ENCODE measurements at places on chromosomes 7 and 10.

GRCh38 chr10:612696-613095, 76.8 kb downstream of the DIP2C start:
- no peak for DNase-seq

GRCh38 chr10:77687621-77688020, 50.0 kb upstream of the KCNMA1 start:
- no peak for DNase-seq

DNA sequence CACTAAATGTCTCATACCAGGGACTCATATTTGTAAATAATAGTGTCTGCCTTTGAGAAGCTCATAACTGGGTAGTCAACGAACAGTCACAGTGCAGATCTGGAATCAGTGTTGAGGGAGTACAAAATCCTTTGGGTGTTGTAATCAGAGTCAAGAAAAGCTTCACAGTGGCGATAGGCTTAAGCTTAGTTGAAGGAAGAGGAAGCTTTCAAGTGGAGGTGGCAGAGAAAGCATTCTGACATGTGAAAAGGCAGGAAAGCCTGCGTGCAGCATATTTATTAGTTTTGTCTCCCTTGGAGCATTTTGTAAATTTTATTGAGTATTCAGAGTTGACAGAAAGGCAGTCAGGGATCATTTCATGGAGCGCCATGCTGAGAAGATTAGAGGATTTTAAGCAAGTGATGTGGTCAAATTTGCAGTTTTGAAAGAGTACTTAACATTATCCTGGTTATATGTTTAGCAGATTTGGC, 104.9 kb downstream of the ADK start:
- DNase-seq, result no peak

GRCh38 chr7:133369130-133369529, 116.3 kb downstream of the EXOC4 start:
- no peak for DNase-seq

DNA sequence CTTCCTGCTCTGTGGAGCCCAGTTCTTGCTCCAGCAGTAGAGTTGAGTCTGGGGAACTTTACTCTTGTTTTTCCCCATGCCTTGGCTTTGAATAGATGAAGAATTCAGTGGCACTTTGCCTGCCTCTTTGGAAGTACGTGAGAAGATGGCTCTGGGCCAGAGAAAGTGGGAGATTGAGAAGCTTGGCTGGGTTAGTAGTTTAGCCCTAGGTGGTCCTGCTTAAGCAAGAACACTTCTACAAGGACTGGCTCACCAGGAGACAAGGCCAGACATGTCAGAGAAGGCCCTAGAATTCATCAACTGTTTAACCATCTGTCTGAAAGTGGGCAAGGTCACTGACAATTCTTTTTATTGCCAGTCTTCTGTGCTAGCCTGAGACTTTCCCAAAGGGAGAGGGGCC, 410.3 kb downstream of the TYW1 start:
- no peak for DNase-seq

DNA sequence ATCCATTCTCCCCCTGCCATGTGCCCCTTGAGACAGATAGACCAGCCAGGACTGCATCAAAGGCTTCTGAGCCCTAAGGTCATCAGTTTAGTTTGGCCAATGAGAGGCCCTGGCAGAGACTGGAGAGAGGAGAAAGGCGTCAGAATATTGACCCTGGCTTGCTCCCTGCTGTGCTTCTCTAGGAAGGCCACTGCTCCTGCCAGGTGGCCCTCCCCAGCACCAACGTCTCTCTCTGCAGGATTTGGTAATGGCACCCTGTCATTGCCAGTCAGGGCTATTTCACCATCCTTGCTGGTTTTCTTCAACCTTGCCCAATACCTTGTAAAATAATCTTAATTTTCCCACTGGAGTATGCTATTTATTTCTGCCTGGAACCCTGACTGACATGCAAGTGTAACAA, 38.8 kb upstream of the ZRANB1 start:
- DNase-seq, result no peak

DNA sequence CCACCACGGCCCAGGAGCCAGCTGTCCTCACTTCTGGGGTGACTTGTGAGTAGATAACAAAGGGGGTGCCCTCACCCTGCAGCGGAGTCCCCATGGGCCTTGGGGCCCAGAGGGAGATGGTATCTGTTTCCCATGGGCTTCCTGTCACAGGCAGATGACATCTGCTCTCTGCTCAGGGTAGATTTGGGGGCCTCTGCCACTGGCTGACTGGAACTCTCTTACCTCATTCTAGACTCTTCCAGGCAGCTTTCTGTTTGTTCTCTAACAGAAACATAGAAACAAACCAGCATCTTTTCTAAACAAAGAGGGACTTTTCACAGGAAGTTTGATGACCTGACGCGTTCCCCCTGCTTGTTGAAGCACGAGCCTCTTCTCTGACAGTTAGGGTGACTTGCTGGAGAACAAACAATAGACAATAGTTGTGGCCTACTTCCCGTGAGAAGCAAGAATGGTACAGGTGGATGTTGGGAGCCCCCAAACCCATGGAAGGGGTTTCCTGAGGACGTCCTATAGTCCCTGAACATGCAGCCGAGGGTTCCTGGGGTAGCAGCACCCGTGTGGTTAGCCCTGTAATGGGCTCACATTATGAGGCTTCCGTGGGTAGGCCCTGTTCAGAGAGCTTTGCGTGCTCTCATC, 61.6 kb downstream of the GRK5 start:
- DNase-seq, result no peak

GRCh38 chr10:97849103-97849686, 448 bp upstream of the GOLGA7B start:
- no peak for DNase-seq

GRCh38 chr10:133444342-133445267, 9.1 kb upstream of the SCART1 start:
- DNase-seq, result no peak

- no peak for DNase-seq
Observed at GRCh38 chr10:103533827-103534226, 40.3 kb downstream of the NEURL1 start.

DNA sequence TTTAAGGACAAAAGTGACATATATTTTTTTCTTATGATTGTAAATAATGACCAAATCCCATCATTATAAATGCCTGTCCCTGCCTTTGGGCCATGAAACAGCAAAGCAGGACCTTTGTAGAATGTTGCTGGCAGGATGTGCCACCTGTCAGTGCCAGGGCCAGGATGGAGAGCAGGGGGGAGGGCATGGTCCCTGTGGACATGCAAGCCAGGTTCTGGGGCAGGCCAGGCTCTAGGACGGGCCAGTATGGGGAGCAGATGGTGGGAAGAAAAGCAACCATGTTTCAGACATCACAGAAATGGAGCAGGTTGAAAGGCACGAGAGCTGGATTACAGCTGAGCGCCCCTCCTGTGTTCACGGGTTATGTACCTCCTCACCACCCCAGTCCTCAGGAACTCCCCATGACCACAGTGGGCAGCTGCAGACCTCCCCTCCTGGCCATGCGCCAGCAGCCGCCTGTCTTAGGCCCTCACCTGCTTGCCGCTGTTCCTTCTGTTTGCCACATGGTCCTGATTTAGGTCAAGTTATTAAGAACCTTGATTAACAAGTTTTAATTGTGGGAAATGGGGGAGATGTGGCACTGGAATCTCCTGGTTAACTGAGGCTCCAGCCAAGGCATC, 210.4 kb downstream of the PAXIP1 start:
- no peak for DNase-seq

DNA sequence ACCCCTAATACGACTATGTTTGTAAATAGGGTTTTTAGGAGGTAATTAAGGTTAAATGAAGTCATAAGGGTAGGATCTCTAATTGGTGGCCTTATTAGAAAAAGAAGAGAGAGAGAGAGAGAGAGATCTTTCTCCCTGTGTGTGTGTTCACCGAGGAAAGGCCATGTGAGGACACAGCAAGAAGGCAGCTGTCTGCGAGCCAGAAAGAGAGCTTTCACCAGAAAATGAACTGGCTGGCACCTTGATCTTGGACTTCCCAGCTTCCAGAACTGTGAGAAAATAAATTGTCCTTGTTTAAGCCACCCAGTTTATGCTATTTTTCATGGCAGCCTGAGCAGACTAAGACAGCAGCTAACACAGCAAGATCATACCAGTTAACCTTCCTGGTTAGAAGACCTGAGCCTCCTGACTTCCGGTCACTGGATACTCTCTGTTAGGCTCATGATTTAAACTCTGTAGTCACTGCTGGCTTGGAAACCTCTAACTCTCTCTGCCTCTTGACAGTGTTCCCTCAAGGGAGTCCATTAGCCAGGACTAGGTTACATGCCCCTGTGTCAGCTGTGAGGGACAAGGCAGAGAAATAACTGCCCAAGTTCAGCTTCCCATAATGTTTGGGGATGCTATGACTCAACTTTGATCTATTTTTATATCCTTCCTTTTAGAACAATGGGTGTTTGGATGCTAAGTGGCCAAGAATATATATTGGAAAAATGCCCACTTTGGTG, 102.3 kb downstream of the DYNC1I1 start:
- no peak for DNase-seq

GRCh38 chr10:35356725-35357092, 20.4 kb downstream of the CCNY start:
- DNase-seq, result peak; percentile 41

GRCh38 chr10:51574248-51575048, 124.9 kb downstream of the CSTF2T start:
- no peak for DNase-seq

DNA sequence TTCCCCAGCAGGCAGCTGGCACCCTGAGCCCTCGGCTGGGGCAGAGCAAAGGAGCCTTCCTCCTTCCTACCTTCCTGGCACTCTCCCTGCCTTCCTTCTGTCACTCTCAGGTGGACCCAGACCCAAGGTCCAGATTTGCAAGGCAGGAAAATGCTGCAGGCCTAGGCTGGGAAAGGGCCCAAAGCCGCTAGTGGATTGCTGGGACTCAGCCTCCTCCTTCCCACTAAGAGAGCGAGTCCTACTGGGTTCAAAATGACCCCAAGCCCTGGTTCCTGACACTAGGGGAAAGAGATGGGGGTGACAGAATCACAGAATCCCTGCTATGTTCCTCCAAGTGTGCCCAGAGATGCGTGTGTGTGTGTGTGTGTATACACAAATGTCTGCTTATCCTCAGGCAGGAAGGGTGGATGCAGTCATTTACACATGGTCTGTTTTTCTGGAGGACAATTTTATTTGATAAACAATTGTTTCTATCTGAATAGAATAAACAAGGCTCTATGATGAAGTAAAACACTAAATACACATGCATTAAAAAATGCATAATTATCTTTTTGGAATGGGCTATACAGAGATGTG, 1.3 kb upstream of the PLAU start:
- DNase-seq, result no peak

DNA sequence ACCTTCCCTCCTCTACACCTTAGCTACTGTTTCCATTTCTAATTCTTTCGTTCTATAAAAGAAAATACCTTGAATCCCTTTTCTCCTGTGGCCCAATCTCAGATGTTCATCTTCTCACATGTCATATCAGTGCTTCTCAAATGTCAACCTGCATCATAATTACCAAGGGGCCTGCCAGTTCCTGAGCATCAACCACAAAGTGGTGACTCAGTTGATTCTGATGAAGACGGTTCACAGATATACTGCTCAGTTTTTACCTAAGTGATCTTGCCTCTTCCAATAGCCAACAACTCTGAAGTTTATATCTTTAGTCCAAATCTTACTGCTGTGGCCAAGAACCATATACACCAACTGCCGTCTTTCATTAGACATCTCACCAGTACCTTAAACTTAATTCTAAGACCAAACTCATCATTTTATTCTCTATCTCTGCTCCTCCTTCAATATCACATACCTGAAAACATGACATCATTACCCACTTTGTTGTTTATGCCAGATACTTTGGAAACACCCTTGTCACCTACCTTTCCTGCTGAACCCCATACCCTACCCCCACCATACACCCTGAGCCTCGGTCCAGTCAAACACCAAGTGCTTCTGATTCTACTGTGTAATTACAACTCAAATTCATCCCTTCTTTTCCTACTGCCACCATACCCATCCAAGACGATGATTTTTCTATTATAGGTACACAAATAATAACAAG, 115.5 kb downstream of the LMBR1 start:
- peak; percentile 26 for DNase-seq

DNA sequence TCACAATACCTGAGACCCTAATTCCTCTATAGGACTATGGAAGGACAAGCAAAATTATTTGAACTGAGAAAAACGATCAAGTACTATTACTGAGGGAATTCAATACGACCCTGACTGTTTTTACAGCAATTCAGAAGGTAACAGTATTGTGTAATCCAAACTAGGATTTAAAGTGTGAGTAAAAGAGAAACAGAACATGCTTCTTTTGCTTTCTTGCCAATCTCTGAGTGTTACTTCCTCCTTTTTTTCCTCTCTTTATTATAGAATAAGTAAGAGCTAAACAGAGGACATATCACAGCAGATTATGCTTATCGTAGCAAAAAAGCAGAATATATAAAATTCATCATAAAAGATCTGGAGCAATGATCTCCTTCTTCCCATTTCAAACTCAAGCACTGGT, 292.1 kb downstream of the THSD7A start:
- no peak for DNase-seq

DNA sequence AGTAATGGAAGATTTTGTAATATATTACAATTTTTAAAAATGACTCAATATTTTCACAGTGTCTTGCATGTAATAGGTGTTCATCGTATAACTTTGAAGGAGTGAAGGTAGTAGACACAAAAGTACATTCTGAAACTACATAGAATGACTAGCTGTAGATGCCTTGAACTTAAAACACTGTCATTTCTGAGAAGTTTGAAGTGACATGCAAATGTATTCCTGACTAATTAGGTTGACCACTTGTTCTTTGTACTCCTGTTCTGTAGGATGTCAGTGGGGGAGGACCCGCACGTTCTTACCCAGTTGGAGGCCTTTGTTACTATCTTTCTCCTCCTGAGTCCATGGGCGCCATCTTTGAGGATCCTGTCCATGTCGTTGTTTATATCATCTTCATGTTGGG, 31.2 kb downstream of the SEC61A2 start:
- DNase-seq, result no peak

DNA sequence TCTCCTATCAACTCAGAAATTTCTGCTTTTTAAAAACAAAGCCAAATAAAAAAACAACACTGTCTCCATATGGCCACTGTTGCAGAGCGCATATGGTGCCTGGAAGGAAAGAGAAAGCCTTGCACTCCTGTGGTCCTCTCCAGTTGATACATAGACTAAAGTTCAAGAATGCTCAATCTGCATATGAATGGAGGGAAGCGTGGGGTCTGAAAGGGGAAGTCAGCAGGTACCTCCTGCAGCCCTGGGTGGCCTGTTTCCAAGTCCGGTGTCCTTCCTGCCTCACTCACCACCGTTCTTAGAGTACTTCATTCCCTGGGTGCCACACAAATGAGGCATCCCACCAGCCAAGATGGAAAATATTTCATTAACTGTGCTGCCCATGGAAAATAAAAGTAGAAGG, 138.3 kb upstream of the PALS2 start:
- no peak for DNase-seq

GRCh38 chr7:157615101-157615817, 278.5 kb downstream of the DNAJB6 start:
- DNase-seq, result no peak

GRCh38 chr10:88936656-88937055, 15.9 kb downstream of the ACTA2 start:
- DNase-seq, result no peak

DNA sequence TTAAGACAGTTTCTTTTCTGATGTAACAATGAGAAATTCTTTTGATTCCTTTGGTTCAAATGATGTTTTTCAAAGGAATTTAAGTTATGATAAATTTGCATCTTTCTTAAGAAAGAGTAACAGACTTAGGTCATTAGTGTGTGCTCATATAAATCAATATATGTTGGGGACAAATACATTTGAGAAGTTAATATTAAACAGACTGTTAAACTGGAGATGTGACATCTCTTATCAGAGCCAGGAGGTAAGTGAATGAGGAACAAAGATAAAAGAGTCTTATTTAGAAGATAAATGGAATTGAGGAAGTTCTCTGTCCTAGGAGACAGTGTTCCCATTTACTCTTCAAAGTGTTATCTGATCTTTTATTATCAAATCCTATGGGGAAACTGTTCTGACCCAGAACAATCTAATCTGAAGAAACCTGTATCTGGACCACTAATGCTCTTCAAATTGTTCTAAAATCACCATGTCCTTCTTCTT, 104.8 kb upstream of the LAMB4 start:
- DNase-seq, result no peak
